ENCODE measurements at places on chromosomes 5 and 9.

- no peak for DNase-seq
Measured at GRCh38 chr5:115875447-115875846, 33.7 kb downstream of the AP3S1 start.

GRCh38 chr9:21681641-21682040 lies 120.8 kb upstream of the MTAP start:
- no peak for DNase-seq

DNA sequence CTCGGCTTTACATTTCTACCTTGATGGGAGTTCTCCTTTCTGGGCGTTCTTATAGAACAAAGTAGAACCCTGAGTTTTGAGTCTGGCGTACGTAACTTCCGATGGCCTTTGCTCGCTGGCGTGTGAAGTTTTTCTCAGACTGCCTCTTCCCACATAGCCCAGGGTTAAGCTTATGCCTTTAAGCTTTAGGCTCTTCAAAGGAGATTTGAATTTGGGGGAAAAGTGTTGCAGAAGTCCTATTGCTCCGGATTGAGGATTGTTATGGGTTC lies 13.7 kb upstream of the FBP2 start:
- DNase-seq = no peak

GRCh38 chr9:112032009-112032408 lies 135.4 kb downstream of the UGCG start:
- peak; percentile 22 for DNase-seq

DNA sequence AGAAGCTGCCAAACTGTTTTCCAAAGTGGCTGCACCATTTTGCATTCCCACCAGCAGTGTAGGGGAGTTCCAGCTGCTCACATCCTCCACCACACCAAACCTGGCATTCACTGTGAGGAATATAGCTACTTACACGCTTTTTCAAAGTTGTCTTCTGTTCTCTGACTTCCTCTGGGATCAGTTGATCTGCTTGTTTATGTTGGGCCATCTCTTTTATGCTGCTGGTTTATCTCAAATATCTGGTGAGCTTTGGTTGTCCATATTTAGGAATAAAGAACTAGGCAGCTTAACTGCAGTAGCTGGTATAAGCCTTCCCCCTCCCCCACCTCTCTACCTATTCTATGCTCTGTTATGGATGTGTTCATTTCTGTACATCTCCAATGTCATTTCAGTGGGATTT lies 8.5 kb upstream of the ZNF79 start:
- no peak for DNase-seq

DNA sequence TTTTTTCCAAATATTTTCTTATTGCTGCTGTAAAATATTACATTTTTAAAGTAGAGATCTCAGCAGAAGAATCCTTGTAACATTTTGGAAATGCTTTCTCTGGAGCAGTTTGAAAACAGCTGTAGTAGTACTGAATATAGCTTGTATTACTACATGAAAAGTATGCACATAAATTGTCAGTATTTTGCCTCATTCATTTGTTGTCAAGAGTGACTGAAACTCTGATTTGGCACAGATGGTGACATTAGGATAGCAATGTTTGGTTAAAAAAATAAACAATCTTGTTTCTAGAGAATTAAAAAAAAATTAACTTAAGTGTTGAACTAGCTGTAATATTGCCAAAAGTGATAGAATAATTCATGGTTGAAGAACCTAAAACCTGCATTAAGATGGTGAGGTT lies 90.4 kb downstream of the NNT start:
- no peak for DNase-seq

DNA sequence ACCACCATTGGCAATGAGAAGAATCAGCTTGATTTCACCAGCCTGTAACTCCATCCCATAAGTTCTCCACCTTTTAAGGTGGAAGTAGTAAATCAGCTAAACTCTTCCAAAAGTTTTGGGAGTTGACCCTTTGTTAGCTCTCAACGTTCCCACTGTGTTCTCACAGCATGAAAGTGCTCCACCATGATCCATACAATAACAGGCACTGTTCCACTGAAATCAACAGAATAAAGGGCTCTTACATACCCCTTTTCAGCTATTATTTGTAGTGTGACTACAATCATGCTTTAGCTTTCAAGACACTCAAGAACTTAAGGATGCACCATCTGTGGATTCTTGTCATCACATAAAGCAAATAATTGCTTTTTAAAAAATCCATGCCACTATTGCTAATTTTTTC lies 81.6 kb downstream of the PPP2R2B start:
- DNase-seq = no peak
